ENCODE measurements at places on chromosomes 2 and 18.

GRCh38 chr2:65813631-65814173 lies 381.3 kb upstream of the SPRED2 start:
- DNase-seq = no peak

- DNase-seq = peak; percentile 47
Measured at GRCh38 chr2:241842620-241843211, 16.0 kb downstream of the PDCD1 start.

GRCh38 chr2:172969166-172969565 lies 106.5 kb upstream of the MAP3K20 start:
- no peak for DNase-seq

DNA sequence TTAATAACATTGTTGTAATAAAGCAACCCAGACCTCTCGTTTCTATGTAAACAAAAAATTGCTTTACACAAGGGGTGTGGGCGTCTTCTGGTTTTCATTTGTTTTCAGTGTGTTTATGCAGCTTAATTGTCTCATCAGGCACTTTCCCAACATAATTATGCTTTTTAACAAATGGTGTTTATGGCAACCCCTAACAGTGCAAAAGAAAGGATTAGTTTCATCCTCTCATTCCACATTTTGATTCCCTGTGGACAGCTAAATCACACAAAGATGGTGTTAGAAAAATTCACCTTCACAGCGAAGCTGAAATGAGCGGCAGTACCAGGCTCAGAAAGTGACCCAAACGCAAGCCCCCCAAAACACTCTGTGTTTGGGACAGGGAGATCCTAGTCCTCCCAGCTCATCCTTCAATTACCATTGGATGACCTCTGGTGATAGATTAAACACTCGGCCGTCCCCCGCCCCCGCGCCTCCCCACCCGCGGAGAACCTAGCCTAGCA lies 724 bp downstream of the FTCDNL1 start:
- no peak for DNase-seq

DNA sequence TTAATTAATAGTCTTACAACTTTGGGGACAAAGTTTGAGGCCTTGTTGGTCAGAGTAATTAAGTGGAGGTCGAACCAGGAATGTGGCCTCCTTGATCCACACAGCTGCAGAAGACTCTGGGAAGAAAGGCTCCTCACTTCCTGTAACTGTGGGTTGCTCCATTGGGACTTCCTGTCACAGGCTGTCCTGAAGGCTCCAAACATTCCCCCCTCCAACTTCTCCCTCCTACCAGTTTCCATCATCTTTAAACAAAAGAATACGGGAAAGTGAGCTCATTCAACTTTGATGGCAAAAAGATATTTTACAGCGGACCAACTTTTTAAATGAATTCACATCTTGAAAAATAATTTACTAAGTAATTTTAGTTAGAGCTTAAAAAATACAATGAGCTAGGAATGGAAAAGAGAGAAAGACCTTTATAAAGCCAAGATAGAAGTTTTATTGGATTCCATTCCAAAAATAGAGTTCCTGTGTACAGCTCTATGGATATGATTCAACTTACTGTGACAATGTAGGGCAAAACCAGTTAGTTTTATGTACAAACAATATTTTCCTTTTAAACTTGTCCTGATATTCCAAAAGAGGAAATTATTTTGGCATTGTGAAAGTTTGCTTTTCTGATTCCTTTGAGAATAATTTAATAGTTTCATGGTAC lies 212.0 kb upstream of the NABP1 start:
- DNase-seq = no peak
